ENCODE measurements at places on chromosomes 2 and 18.

DNA sequence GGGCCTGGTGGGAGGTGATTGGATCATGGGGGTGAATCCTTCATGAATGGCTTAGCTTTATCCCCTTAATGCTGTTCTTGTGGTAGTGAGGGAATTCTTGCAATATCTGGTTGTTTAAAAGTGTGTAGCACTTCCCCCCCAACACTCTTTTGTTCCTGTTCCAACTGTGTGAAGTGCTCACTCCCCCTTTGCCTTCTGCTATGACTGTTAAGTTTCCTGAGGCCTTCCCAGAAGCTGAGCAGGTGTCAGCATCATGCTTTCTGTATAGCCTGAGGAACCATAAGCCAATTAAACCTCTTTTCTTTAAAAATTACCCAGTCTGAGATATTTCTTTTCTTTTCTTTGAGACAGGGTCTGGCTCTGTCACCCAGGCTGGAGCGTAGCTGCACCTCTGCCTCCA lies 139.4 kb downstream of the RNF152 start:
- no peak for DNase-seq

GRCh38 chr2:18849841-18850578 lies 260.6 kb upstream of the NT5C1B start:
- no peak for DNase-seq

- DNase-seq, result no peak
These were observed 187.3 kb upstream of the ID2 start for GRCh38 chr2:8494589-8494988.

- no peak for DNase-seq
These were observed 27.5 kb upstream of the KCTD1 start for GRCh38 chr18:26575865-26576217.

DNA sequence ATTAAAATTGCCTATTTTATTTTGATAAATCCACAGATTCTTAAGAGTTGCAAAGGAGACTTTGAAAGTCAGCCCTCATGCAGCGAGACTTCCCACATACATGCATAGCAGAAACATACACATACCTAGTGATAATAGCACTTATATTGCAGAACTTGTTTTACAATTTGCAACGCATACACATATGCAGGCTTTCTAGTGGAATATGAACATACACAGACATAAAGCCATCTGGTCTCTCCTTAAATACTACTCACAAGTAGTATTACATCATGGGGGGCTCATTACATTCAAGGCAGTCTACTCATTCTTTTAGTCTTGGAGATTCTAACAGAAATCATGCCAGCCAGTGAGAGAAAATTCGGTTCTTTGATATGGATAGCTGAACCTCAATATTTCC lies 295.1 kb upstream of the RND3 start:
- no peak for DNase-seq

DNA sequence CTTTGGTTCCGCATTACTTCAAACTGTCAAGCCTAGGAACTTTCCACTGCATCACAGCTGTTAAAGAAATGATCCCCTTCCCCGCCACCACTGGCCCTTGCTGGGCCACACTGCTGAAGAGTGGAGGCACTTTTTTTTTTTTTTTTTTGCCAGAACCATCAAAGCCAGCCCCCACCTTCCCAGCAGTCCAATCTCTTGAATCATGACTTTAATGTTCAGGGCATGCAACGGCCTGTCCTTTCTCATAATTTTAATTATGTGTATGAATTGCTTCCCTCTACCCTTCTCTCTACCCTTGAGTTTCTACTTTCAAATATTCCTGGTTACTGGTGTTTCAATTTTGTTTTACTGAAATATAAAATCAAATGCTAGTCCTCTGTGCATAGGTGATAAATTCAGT lies 102.1 kb upstream of the LMAN1 start:
- no peak for DNase-seq

- DNase-seq, result peak; percentile 51
These were observed 29.5 kb upstream of the LAPTM4A start for GRCh38 chr2:20080839-20081415.

DNA sequence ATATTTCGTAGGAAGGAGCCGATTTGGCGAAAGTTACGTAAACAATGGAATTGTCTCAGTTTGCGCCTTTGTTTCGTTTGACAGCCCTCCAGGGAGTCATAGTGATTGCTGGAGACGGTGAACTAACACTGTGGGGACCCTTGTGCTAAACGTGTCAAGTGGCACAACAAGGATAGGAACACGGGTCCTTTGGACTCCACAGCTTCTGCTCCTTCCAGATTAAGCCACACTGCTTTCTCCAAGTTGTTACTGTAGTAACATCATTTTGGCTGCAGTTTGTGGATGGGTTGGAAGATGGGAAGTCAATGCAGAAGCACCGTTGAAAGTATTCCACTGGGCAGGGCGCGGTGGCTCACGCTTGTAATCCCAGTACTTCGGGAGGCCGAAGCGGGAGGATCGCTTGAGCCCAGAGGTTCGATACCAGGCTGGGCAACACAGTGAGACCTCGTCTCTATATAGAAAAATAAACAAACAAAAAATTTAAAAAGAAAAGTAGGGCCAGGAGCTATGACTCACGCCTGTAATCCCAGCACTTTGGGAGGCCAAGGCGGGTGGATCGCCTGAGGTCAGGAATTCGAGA lies 636 bp upstream of the IMMT start:
- DNase-seq, result no peak

DNA sequence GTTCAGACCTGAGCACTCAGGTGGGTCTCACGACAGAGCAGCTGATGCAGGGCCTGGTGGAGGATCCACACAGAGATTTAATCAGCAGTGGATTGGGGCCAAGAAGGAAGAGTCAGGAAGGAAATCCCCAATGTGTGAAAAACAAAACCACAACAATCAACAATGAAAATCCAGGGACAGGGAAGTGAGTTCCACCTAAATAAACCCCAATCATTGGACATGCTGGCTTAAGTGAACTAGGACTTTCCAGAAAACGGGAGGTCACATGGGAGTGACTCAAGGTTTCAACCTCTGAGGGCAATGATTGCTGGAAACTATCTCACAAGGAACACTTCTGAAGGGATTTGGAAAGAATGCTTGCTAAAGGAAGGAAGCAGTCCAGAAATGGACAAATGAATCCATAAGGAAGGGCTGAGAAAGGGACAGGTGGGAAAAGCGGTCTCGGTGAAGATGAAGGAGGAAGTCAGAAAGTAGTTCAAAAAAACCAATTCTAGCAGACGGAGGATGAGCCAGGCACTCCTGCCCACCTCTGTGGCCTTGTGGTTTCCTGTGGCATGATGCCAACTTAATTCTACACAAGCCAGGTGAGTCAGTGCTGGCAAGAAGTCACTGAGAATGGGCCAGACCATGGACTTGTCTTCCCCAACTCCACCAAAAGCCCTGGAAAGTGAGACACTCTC lies 15.4 kb upstream of the XDH start:
- DNase-seq, result no peak

DNA sequence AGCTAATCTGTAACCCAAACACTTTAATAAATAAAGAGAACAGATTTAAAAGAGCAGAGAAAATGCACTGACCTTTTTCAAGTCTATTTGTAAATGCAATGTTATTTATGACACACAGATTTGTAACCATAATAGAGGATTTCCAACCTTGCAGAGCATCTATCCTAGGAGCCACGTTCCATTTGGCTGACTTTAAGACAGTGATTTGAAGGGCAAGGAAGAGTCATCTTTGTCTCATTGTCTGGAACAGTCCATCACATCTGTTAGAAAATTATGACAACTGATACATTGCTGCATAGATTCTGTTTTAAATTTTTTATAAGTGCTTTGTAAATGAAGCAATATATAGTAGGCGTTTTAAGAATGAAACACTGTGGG lies 90.8 kb upstream of the L3MBTL4 start:
- DNase-seq, result no peak

GRCh38 chr2:186540941-186541340 lies 48.9 kb upstream of the ITGAV start:
- no peak for DNase-seq

DNA sequence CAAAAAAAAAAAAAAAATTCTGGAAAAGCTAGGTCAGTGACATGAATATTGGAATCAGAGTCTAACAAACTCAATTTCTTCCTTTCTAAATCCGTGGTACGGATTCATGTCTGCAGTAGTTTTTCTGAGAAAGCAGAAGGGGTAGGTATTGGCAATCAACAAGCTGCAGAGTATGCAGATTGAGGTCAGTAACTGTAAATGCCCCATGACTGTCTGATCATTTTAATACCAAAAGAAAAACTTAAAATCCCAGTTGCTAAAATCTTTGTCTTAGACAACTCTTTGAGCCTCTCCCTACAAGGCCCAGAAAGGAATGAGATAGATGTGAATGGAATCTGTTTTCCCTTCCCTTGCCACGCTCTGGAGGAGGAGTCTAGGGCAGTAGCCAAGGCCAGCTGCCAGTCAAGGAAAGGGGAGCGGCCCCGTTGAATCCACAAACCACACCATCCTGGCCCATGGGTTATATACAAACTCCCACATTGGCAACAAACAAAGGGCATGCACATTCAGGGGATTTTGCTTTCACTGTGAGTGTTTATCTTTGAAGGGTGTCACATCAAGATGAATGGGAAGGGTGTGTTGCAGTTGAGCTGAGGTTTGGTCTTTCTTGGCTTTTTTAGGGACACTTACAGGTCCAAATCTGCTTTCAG lies 6.1 kb upstream of the CASP8 start:
- peak; percentile 58 for DNase-seq

- DNase-seq, result no peak
These were observed 56.1 kb downstream of the PLEKHM3 start for GRCh38 chr2:207969249-207969648.

DNA sequence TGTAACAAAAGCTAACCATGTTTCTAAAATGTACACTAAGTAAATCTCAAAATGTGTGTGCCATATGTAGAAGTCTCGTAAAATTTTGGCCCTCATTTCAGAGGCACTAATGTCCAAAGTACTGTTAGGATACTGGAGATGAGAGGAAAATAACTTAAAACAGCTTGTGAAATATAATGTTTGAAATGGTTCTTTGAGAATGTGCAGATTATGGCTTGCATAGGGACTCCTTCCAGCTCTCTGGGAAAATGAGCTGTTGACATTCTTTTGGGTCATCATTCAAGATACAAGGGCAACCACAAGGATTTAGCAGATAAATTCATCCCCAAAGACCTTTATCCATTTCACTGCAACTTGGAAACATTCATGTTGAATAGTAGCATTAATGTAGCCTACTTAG lies 38.1 kb upstream of the OTX1 start:
- no peak for DNase-seq

GRCh38 chr18:61273533-61273932 lies 59.7 kb upstream of the CDH20 start:
- DNase-seq, result no peak

DNA sequence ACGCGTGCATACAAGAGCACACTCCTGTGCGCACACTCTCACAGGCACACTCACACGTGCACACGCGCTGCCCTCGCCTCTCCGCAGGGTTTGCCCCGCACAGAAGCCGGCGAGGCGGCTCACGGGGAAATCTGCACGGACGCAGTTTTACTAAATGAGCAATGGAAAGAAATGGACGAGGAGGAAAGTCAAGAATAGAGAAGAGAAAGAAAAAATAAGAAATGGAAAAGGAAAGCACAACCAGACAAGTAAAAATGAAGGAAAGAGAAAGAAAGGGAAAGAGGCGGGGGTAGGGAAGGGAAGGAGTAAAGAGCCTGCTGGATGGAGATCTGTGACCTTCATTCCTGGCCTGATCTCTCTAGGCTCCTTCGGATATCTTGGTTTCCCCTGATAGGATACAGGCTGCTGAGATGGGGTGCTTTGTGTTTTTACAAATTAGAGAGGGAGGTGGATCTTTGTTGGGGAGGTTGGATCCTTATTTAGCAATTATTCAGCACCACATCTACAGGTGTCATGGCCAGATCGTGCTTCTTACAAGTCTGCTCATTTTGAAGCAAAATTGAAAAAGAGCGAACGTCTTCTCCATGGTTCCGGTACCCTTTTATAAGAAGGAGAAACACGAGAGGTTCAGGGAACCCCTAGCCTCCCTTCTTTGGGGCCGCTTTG lies 693 bp upstream of the LRP2 start:
- no peak for DNase-seq

- no peak for DNase-seq
These were observed 714.2 kb downstream of the SUCLG1 start for GRCh38 chr2:83744855-83745254.

DNA sequence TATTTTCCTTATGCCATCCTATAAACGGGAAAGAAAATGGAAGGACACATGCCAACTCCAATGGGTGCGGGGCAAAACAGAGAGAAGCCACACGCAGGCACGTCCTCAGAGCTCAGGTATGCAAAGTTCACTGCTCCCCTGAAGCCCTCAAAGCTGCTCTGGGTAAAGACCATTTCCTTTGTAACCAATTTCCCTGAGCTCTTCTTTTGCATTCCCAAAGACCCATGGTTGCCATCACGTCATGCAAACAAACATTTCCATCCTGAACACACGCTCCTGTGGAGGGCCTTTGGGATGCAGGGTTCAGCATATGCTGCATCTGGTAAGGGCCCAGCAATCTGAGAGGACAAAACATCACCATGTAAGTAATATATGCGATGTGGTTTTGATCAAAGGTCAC lies 69.4 kb downstream of the EMILIN2 start:
- DNase-seq, result no peak

DNA sequence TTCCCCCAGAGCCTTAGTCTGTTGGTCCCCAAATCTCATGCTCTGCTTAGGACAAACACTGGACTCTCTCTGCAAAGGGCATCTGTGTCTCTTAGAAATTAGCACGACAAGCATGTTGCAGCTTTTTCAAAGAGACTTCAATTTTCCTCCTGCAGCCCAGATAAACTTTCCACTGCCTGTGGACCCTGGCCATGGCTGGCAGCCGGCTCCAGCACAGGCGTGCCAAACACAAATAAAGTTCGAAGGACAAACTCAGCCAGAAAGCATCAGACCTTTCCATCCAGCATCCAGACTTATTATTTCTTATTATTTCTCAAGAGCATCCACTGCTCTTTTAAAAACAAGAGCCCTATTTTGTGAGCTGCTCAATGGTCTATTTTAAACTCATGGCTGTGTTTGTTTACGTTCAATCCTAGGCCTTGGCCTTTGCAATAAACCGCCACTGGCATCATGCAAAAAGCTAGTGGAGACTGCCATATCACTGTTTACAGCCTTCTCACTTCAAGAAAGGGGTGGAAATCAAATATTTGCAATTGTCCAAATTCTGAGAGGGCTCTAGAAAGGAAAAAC lies 300.8 kb downstream of the BCL11A start:
- peak; percentile 63 for DNase-seq

DNA sequence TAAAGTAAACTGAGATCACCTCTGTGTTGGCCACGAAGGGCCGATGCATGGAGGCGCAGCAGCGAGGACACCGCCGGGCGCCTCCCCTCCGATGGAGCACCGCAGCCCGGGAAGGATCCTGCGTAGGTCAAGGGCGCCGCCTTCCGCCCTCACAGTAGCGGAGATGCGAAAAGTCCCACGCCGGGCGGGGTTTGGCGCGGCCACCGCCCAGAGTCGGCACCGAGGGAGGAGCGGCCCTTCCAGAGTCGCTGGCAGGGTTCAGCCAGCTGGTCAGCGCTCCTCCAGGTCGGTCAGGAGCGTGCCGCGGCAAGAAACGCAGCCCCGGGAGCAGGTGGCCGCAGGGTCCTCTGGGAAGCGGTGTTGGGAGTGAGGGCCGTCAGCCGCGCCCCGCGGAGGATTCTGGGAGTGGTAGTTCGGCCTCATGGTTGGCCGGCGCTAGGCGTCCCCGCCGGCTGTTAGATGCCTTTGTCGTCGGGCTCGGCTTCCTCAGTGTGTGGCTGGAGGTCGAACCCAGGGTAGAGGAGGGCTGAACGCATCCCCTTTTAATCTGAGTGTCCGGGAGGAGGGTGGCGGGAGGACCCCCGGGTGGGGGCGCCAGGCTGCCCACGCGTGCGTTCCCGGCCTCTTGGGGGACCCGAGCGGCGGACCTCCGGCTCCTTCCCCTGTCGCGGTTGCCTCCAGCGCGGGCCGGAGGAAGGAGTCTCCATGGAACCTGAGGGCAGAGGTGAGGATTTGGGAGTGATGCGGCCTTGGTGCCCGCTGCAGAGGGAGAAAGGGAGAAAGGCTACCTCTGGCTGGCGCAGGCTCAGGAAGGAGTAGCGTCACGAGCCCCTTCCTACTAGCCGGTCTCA lies at the start of gene ZNF892:
ZNF892 (plus strand) TSS at position 411 of the 851 bp plus-strand sequence; CDS start at position 706, 295 bp downstream.
- peak; percentile 94 for DNase-seq
